ENCODE measurements at places on chromosomes 12 and 14.
A peak's percentile ranks its signal among the peaks of the same experiment; 100 is the strongest.

DNA sequence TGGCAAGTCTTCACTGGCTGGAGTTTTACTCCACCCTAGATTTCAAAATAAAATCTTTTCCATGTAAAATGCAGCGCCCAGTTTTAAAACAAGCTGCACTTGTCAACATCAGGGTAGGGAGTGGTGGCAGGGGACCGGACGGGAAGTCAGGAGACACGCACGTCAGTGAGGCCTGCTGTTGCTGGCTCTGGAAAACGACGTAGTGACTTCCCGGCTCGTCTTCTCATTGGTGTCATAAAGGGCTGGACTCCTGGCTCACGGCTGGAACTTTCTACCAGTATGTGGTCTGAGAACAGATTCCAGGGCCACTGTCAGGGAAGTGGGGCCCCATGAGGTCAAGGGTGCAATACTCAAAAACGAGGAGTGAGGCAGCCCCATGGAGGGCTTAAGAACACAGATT lies 64.2 kb upstream of the FOXN3 start:
- DNase-seq: no peak

GRCh38 chr14:64867182-64867581 lies 12.5 kb downstream of the SPTB start:
- DNase-seq: no peak

DNA sequence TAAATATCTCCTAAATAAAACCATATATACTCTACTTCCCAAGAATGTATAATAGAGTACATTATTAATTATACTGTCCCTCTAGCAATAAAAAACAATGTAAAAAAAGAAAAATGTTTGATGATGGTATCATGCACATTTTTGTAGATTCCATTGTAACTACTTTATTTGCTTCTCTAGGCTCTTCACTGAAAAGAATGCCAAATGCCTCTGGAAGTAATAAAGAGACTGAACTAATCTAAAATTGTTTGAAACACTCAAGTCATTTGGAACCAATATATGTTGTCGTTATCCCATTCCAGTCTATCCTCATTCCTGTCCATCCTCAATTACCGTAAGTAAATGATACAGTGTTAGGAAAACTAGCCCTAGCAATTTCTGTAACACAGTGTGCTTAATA lies 233.6 kb downstream of the C12orf50 start:
- DNase-seq: no peak

GRCh38 chr12:95204141-95204866 lies 13.0 kb downstream of the FGD6 start:
- DNase-seq: no peak

DNA sequence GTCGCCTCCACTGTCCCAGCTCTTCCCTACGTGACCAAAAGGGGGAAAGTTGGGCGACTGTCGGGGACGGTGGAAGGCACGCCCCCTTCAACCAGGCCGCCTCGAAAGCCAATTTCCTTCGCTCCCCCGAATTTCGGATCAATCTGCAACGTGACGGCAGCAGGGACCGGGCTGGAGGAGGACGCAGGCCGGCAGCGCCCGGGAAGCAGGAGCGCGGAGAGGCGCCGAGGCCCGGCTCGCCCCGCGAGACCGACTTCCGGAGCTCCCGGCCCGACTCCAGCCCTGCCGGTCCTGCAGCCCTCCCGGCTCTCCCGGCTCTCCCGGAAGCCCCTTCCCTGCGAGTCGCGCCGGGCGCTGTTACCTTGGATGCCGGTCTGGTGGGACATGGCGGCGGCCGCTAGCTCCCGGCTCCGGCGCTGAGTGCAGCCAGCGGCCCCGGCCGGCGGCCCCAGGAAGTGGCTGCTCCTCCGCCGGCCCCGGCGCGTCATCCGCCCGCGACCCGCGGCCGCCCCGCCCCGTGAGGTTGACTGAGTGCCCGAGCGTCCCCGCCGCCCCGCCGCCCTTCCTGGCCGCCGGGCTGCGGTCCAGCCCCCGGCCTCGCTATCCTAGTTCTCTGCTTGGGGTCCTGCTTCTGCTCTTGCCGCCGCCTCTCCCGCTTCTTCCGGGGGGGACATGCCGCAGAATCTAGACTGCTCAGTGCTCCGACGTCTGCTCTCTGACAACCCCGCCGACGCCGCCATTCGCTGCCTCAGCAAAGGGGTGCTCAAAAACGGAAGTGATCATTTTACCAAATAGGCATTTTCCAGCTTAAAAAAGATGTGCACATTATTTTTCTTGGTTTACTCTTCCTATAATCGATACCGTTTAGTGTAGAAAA lies at the start of gene TWF1:
TWF1 (minus strand) TSS at position 458 of the 877 bp plus-strand sequence; CDS start at position 386, 72 bp downstream.
- peak; percentile 85 for DNase-seq

- DNase-seq: no peak
These were observed 208.7 kb upstream of the FOXN3 start for GRCh38 chr14:89625731-89626232.

DNA sequence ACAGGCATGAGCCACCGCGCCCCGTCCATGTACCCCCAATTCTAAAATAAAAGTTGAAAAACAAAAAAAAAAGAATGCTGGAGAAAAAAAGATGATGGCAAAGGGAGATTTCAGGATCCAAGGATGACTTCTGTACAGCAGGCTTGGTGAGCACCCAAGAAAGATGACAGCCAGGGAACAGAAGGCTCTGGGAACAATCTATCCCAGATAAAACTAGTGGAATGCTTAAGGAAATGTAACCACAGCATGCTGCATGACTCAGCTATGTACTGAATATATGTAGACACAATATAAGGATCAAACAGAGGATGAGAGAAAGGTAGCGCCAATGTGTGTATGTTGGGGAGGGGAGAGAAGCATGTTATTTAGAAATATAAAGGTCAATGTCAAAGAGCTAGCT lies 123.7 kb upstream of the TMTC1 start:
- DNase-seq: no peak

- no peak for DNase-seq
These were observed 516 bp downstream of the ANKRD9 start for GRCh38 chr14:102508774-102509745.

- DNase-seq: no peak
These were observed 343.9 kb upstream of the KITLG start for GRCh38 chr12:88924162-88924561.

GRCh38 chr12:120642121-120642520 lies 1.7 kb downstream of the CABP1 start:
- no peak for DNase-seq

- DNase-seq: no peak
These were observed 64.7 kb downstream of the CCDC92 start for GRCh38 chr12:123907726-123908476.

DNA sequence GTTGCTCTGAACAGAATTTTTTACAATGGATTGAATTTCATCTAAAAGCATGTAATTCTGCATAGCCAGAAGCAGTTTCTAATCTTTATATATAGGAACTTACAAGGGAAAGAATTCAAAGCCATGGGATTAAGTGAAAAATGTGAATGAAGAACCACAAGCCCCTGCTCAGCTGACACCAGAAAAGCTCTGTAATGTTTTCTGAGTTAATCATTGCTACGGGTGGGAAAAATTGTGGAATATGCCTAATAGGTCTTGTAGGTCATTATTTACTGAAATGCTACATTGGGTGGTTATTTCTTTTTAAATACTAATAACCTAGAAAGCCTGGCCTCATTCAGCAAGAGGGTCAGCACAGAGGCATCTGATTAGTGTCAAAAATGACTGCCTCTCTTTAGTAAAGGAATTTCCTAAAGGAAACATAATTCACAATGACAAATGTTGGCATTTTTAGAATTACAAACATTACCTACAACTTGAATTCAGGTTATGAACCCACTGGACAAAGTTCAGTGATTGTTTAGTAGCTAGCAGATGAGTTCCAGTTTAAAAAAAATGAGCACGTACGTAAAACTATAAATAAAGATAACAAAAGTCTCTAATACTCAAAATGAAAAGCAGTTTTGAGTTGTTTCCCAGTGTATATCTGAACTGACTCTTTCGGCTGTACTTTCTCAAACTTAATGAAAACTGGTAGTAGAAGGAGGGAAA lies 75.3 kb downstream of the BMP4 start:
- no peak for DNase-seq

- no peak for DNase-seq
These were observed 115.5 kb upstream of the G2E3 start for GRCh38 chr14:30443368-30444007.

DNA sequence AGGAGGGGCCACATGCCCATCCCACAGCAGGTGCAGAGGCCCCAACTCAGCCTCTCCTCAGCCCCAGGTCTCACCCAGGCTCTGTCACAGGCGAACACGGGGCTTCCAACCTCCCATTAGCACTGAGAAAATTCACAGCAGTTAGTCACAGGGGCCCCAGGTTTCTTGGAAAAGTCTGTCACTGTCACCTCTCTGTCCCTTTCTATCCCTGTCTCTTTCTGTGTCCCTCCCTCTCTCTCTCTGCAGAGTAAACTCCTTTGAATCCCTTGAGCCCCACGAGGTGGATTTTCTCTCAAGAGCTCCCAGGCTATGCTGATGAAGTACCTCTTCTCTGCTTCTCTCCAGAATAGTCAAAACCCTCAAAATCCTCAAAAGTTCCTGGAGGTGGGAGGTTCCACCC lies 14.0 kb upstream of the ENDOU start:
- DNase-seq: no peak

GRCh38 chr12:64125913-64126312 lies 96.2 kb downstream of the KICS2 start:
- no peak for DNase-seq

- DNase-seq: no peak
These were observed 6.9 kb downstream of the MMP14 start for GRCh38 chr14:22843123-22843925.

- no peak for DNase-seq
These were observed 144.6 kb downstream of the RAD51B start for GRCh38 chr14:67963960-67964812.

- DNase-seq: no peak
These were observed 67.6 kb upstream of the AP4S1 start for GRCh38 chr14:30957813-30958370.

DNA sequence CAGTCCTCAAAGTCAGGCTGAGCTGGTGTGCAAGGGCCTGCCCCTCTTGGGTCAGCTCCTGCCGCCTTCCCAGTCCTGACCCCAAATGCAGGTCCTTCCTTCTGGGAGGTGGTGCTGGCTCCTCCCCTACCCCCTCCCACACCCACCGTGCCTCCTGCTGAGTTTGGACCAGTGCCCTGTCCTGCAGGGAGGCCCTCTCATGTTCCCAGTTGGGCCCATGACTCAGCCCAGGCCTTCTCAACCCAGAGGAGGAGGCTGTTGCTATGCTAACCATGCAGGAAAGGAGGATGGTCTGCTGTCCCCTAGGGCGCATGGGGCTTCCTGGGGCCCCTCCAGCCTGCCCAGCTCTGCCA lies 4.4 kb downstream of the ZBTB42 start:
- DNase-seq: no peak

DNA sequence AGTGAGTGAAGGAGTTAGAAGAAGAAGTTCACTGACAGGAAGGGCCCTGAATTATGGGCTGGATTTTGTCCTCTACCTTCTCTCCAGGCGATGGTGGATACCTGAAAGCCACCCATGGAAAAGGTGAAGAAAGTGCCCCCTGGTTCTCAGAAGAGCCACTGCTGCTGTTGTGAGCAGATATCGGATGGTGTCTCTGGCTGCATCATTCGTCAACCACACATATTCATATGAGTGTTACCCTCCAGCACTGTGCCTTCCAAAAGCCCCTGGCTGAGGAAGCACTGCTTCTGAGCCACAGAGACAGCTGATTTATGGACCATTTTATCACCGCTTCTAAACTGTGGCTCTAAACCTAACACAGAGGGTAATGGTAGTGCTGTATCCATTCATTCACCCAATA lies 2.0 kb upstream of the ACTN1 start:
- no peak for DNase-seq

DNA sequence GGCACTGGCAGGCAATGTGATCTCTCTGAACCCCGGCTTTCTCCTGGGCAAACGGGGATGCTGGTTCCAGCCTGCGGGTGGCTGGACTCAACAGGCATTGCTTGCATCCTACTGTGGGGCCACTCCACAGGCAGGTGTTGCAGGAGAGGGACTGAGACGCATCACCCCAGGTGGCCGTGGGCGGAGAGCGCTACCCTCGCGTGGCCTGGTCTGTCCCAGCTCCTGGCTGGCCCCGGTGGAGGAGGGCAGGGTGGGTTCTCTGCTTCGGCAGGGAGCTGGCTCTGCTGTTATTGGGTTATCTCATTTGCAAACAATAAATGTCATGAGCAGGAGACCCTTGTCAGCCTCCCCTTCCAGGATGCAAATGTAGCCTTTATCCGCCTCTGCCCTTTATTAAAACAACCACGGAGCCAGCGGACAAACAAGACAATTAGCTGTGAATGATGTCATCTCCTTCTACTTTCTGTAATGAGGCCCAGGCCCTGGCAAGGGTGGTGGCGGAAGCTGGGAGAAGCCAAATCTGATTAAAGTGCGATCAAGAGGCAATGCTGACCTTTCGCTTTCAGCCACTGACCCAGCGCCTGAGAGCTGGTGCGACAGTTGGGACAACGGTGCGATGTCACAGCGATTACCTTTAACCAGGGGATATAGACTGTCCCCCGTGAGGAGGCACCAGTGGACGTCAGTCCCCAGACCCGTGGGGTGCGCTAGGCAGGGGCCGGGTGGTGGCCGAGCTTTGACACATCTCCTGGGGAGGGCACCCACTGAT lies 161.8 kb downstream of the KIF26A start:
- DNase-seq: no peak

DNA sequence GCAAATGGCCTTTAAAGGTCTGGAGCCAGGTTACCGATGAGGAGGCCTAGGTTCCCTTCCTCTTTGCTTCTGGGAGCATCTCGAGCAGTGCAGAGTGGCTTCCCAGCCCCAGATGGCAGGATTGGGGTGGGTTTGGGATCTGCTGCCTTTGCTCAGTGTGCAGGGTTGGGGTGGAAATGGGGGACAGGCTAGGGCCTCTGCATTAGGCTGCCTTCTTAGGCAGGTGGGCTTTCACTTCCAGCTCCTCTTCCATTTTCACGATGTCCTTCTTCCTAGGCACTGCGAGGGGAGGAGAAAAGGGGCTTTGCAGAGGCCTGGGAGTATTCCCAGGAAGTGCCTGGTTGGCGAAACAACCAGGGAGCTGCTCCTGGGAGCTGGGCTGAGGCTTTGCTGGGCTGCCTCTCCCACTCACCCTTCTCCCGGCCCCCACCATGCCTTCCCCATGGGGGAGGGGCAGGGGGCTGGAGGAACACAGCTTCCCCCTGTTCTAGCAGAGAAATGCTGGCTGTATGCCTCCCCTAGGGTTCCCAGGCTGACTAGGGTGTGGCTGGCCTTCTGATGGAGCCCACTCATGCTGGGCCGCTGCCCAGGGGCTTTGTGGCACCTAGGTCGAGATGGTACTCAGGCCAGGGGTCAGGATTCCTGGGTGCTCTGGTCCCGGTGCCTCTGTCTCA lies 2.4 kb downstream of the NR4A1 start:
- DNase-seq: no peak

GRCh38 chr12:21026302-21026701 lies 104.7 kb upstream of the SLCO1B1 start:
- DNase-seq: no peak

Data from stimulated activated CD4-positive, alpha-beta T cell treated with anti-CD3 and anti-CD28 coated beads, Interleukin-4, amount 100 ng/mL, for 24 hours (primary cell).